ENCODE measurements at places on chromosomes 2 and 18. TPM values are rescaled to one million over a fixed set of nuclear protein-coding genes. Genes with fewer than 3 reads are reported as not detected.
A peak's percentile ranks its signal among the peaks of the same experiment; 100 is the strongest.

ANKRD62 gene
- total RNA-seq: not detected

AMER3 gene
- not detected for total RNA-seq

GRCh38 chr2:118386641-118387302, 298.5 kb downstream of the INSIG2 start:
- peak; percentile 51 for DNase-seq

DNA sequence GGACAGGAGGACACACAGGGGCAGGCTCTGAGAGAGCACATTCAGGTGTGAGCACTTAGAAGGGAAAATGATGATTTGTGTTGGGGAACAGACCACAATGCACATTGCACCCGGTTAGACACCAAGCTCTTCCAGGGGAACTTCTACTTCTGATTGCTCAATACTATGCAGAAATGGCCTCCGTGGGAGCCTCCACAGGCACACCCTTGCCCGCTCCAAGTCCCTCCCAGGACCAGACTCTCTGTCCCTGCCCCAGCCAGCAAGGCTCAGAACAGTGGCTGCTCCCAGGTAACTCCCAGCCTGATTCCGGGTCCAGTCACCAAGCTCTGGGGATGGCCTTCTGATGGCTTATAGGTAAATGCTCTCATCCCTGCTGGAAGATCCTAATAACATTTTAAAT, 56.2 kb downstream of the BCL2L11 start:
- no peak for DNase-seq

GRCh38 chr2:171729952-171730317, 42.7 kb downstream of the DYNC1I2 start:
- DNase-seq: no peak

DNA sequence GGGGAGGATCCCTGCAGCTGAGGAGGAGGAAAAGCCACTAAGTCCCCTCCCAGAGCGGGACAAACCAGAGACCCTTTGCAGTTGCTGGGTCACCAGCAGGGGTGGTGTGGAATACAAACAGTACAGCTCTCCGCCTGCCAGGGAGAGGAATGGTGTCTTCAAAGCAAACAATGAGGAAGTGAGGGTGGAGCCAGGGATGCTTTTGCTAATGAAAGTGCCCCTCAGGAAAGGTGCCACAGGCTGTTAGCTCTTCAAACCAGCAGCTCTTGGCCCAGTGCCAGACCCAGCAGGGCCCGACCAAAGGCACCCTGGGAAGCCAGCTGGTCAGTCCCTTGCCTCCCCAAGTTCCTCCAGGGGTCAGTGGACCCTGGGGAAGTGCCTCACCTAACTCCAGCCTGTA, 102.8 kb downstream of the HIBCH start:
- DNase-seq: no peak

DNA sequence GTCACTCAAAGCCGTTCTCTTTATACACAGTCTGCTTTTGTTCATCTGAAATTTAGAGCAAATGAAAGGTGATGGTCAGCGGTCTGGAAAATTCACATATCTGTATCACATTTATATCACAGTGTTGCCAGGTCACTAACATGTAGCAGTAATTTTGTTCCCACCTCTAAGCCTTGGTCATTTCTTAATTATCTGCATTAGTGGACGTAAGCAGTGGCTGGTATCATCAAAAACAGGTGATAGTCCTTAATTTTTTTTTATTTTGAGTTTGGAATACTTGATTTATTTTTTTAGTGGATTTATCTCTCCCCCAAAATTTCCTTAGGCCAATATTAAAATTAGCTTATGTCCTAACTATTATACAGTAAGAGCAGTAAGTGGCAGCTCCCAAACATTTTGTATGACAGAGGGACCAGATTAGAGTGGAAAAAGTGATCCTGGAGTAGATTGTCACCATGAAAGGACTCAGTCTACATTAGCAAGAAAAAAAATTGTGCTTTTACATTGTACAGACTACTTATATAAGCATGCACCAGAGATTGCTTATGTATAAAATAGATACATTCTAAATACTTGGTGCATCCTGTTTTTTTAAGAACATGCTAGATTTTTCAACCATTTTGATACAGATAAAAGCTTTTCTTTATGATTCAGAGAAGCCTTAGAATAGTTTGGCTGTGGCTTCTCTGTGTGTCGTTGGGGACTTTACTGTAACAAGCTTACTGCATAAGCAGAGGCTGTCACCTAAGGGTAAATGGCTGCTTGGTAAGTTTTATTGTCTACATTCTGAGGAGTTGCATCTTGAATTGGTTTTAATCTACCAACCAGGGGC, 65.0 kb downstream of the MAPRE2 start:
- DNase-seq: no peak

- DNase-seq: no peak
Observed at GRCh38 chr2:168348076-168348475, 100.7 kb upstream of the STK39 start.
